ENCODE measurements at places on chromosomes 7 and 10.

DNA sequence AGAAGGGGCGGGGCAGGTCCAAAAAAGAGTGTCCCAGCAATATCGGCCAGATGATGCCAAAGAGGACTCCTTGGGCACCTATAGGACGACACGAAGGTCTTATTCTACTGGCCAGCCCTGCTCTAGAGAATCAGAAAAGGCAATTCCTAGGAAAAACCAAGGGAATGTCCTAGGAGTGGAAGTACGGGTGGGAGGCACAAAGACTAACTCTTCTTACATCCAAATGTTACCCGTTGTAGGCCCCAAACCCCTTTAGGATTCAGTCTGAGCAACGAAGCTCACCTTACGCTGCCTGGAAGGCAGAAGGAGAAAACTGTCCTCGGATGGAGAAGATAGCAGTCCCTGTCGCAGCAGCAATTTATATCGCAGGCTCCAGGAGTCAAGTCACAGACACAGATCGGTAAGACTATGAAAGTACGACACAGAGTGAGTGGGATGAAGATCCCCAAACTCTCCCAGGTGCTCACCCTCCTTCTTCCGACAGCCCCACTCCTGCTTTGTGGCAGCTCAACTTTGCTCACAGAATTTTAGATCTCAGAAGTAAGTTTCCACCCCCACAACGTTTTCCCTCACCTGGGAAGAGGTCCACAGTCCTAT is 558 bp downstream of the TCTN3 start:
- peak; percentile 41 for DNase-seq

GRCh38 chr10:79444199-79445119 is 965 bp downstream of the ZCCHC24 start:
- DNase-seq: peak; percentile 89

GRCh38 chr10:1166101-1166827 is 110.1 kb downstream of the WDR37 start:
- DNase-seq: no peak

- DNase-seq: peak; percentile 99
These were observed 46.6 kb downstream of the CDHR3 start for GRCh38 chr7:106009503-106010226.

GRCh38 chr7:48171202-48171601 is at the start of gene ABCA13:
Gene ABCA13, plus strand, starts transcription at chr7:48171458. Its CDS starts 26 bp downstream, at chr7:48171484.
- DNase-seq: peak; percentile 48

DNA sequence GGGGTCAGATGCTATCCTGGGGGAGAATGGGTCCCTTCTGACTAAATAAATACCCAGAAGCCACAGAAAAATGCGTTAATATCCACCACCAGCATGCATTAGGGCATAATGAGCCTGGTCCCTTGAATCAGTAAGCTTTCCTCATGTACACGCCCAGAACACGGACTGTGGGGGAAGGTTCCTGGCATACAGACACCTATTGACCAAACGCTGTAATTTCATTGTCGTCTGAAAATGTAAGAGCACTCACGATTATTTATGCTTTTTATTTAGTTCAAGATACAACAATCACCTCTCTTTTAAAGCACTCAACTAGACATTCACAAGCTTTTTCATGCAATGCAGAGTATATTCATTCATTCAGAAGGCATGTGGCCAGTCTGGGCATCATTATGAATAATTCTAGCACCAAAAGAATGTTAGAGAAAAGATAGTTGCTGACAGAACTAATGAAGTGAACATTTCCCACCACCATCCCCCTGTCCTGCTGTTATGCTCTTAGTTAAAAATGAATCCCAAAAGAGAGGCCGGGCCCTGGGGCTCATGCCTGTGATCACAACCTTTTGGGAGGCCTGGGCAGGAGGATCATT is 101.0 kb downstream of the SVIL start:
- peak; percentile 54 for DNase-seq

GRCh38 chr7:29811586-29811985 is 5.3 kb downstream of the WIPF3 start:
- DNase-seq: no peak

- DNase-seq: peak; percentile 10
These were observed 159.8 kb upstream of the STEAP1 start for GRCh38 chr7:89994483-89994882.

GRCh38 chr7:137073571-137074325 is 205.3 kb downstream of the CHRM2 start:
- peak; percentile 67 for DNase-seq

GRCh38 chr7:38330861-38331621 is 57.6 kb upstream of the TARP start:
- no peak for DNase-seq

- DNase-seq: no peak
These were observed 73.2 kb downstream of the SFMBT2 start for GRCh38 chr10:7337431-7338171.

- DNase-seq: no peak
These were observed 452.8 kb downstream of the SDK1 start for GRCh38 chr7:3753868-3754267.

- no peak for DNase-seq
These were observed 208.1 kb downstream of the JCAD start for GRCh38 chr10:29851241-29851640.

GRCh38 chr10:88474884-88475844 is 108.0 kb downstream of the RNLS start:
- DNase-seq: no peak

DNA sequence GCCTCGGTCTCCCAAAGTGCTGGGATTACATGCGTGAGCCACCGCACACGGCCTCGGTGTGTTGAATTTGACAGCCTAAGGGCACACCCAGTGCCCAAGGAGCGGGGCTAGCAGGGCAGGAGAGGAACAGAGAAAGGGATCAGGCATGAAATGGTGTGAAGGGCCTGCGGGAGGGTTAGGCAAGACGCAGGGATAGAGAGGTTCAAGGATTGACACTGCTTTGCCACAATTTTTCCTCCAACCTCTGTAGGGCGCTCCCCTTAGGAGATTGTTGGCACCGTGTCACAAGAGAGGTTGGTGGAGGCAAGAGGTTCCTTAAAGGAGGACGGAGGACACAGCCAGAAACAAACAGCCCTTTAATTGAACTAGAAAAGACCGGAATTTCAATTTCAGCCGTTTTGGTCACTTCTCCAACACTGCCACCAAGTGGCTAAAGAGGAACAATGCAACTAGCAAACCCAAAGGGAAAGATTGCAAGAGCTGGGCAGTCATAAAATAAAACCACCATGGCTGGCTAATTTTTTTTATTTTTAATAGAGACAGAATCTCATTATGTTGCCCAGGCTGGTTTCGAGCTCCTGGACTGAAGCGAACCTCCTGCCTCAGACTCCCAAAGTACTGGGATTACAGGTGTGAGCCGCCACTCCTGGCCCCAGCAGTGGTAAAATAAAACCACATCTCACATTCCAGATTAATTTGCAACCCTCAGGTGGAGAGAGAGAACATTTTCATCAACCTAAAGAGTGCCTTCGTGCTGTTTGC is 6.9 kb upstream of the CREB3L2 start:
- DNase-seq: peak; percentile 80

DNA sequence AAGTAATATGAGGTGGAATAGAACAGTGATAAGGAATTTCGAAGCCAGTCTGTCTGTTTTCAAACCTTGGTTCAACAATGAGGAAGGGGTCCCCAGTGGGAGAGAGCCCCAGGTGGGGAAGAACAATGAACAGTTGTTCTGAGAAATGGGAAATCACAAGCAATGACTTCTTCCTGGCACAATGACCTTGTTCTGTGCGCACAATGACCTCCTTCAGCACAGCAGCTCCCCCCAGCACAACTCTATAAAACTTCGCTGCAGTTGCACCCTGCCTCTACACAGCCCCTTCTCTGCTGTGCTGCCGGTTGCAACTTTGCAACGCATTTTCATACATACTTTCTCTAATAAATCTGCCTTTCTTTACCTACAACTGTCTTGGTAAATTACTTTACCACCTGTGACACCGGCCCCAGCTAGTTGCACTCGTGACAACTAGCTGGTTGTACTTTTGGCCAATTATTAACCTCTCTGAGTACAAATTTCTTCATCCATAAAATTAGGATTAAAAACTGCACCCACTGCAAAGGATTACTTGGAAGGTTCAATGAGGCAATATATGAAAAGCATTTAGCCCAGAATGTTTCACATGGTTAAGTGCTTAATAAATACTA is 40.5 kb downstream of the ASB4 start:
- no peak for DNase-seq

DNA sequence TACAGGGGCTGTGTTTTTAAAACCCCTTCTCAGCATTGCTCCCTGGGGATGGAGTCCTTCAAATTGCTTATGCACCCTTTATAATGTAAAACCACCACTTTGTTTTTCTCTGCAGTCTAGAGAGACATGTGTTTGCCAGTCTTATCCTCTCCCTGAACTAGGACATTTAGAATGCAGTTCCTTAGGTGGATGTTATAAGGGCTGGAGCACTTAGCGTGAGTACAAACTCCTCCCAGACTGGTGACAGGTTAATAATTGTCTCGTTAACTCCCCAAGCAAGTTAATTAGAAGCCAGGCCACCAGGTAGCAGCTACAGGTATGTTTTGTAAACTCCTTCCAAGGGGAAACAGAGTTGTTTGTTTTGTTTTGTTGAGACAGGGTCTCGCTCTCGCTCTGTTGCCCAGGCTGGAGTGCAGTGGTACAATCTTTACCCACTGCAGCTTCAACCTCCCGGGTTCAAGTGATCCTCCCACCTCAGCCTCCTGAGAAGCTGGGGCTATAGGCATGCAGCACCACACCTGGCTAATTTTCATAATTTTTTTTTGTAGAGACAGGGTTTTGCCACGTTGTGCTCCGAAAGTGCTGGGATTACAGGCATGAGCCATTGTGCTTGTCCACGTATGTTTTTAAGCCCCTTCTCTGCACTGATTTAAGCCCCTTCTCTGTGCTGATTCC is 100.2 kb downstream of the FAM107B start:
- no peak for DNase-seq

DNA sequence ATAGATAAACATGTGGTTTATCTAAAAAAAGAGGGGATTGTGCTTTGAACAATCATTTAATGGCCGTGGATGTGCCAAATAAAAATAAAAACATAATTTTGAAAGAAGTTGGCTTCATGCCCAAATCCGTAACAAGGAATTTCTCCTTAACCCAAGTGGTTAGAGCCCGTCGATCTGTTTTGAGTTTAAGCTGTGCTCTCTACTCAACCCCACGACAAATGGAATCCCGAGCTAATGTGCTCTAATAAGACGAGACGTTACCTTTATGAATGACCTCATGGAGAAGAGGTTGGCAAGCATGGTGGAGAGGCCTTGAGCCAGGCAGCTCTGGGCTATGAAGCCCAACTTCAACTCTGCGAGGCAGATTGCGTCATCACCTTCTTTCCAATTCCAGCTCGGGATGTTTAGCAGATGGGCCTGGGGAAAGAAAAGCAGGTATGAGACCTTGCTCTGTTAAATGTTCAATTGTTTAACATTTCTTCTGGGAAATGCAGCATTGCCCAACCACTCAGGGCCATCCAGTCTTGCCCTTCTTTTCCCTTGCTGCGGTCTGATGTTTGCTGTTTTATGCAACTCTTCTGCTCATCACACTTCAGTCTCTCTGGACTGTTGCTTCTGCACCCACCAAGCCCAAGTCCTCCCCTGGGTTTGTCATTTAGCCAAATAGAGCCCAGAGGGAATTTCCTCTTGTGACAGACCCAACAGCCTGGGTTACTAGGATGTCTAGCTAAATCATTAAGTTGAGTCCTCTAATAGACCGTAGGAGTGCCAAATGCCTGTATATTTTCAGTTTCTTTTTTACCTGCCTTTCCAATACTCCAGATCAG is 564.6 kb downstream of the KCNMA1 start:
- peak; percentile 6 for DNase-seq

- DNase-seq: peak; percentile 85
These were observed 72.0 kb downstream of the SLC37A3 start for GRCh38 chr7:140326116-140326928.

DNA sequence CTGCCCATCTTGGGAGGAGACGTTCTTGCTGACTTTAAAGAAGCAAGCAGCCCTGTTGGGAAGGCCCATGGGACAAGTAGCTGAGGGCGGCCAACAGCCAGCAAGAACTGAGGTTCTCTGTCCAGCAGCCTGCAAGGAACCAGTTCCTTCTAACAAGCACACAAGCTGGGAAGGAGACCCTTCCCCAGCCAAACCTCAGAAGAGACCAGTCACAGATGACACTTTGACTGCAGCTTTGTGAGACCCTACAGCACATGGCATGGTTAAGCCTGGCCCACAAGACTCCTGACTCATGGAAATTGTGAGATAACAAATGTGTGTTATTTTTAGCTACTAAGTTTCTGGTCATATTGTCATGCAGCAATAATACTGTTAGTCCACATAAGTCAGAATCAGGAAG is 99.9 kb downstream of the PRLHR start:
- peak; percentile 34 for DNase-seq

- DNase-seq: no peak
These were observed 1355.5 kb upstream of the LRRTM3 start for GRCh38 chr10:65570143-65571010.

GRCh38 chr7:157932498-157933218 is 595.9 kb downstream of the DNAJB6 start:
- DNase-seq: peak; percentile 41

DNA sequence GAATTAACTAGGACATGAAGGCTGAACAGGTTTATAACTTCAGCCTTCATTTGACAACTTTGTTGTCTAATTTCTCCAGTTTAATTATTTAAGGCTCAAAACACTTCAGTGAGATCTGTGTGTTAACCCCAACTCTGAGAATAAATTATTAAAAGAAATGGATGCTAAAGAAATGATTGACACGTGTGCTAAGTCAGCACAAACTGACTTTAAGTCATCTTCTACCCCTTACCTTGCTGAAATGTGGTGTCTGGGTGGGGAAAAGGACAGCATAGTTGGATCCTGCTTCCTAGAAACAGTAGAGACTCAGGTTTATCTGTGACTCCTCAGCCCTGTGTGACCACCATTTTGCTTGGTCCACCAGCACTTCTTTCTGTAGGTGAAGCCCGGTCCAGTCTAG is 324.8 kb upstream of the NPSR1 start:
- no peak for DNase-seq

DNA sequence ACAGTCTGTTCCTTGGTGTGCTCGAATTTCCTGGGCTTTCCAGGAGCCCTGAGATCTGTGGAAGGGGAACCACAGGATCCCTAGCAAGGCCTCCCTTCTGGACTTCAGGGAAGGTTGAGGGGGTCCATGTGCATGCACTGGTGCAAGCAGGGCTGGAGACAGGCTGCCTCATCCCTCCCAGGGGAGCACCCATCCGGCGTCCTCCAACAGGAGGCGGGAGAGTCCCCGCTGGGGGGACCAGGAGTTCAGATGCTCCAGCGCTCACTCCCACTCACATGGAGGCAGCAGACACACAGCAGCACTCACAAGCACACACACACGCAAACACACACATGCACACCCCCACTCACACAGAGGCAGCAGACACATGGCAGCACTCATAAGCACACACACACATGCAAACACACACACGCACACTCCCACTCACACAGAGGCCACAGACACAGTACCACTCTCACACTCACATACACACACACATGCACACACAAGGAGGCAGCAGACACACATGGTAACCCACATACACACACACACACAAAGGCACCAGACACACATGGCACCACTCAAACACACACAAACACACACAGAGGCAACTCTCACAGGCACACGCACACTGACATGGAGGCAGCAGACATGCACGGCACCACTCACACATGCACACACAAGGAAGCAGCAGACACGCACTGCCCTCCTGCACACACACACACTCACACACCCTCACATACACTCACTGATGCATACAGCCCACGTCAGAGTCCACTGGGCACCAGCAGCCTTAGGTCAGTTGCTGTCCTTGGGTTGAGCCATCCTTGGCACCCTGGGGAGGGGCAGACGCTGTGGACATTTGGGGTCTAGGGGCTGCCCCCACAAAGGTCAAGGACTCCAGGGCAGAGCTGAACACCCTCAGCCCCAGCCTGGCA is 247.0 kb upstream of the PPP2R2D start:
- DNase-seq: no peak
